ENCODE measurements at places on chromosomes 1 and 21. TPM values are rescaled to one million over a fixed set of nuclear protein-coding genes. Genes with fewer than 3 reads are reported as not detected.

The TCP10L gene
- total RNA-seq, result 0.29 TPM

DNA sequence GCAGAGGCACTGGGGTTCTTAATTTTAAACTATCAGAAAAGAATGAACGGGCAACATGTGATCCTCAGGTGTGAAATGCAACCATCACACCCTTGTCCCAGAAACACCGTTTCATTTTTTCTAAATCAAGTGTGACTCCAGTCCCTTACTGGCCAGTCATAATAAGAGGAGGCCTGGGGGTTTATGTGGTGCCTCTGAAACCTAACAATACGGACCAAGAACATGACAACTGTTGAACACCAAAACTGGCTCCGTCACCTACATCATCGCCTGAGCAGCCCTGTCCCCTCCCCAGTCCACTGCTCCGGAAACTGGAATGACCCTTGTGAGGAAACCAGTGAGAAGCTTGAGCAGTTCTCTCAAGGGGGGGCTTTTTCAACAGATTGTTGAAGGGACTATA lies 55.9 kb upstream of the KIF26B start:
- DNase-seq, result no peak

DNA sequence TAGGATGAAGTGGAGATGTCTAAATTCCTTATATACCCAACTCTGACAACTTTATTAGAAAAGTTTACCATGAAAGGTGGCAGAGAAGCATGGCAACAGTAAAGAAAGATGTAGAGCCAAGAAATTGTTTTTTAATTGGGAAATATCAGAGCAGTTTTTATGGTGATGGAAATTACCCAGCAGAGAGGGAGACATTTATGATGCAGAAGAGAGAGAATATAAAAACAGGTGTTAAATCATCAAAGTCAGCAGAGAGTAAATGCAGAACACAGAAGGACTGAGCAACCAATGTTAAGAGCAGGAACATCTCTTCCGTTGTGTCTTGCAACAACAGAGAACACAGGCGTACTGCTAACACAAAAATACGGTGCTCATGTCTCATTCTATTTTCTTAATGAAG lies 28.2 kb downstream of the WARS2 start:
- DNase-seq, result no peak

DNA sequence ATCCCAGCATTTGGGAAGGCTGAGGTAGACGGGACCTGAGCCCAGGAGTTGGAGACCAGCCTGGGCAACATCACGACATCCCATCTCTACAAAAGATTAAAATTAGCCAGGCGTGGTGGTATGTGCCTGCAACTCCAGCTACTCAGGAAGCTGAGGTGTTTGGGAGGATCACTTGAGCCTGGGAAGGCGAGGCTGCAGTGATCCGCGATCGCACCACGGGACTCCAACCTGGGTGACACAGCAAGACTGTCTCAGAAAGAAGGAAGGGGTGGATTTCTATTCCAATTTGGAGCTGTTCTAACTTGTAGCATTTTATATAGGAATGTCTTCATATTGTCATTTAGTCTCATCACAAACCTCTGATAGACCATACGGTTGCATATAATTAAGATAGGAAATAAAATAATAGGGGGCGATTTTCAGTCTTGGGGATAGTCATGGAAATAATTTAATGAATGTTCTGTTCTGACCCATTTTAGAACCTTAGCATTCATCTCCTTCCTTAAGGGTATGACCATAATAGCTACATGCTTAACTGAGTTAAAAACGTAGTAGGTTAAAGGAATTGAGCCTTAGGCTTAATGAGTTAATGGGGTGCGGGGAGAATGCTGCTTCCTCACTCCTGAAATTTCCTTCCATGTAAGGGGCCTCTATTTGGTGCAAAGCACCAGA lies 93.1 kb downstream of the ADCY10 start:
- no peak for DNase-seq

The PLXNA2 gene
- total RNA-seq, result 2.6 TPM

- no peak for DNase-seq
Measured at GRCh38 chr1:42176902-42177519, 12.5 kb upstream of the GUCA2A start.

GRCh38 chr1:3051270-3052268 lies 17.4 kb upstream of the PRDM16 start:
- no peak for DNase-seq

GRCh38 chr1:151787689-151788088 lies 2.6 kb downstream of the TDRKH start:
- no peak for DNase-seq

GRCh38 chr1:29646161-29646775 lies 409.9 kb downstream of the PTPRU start:
- DNase-seq, result no peak

DNA sequence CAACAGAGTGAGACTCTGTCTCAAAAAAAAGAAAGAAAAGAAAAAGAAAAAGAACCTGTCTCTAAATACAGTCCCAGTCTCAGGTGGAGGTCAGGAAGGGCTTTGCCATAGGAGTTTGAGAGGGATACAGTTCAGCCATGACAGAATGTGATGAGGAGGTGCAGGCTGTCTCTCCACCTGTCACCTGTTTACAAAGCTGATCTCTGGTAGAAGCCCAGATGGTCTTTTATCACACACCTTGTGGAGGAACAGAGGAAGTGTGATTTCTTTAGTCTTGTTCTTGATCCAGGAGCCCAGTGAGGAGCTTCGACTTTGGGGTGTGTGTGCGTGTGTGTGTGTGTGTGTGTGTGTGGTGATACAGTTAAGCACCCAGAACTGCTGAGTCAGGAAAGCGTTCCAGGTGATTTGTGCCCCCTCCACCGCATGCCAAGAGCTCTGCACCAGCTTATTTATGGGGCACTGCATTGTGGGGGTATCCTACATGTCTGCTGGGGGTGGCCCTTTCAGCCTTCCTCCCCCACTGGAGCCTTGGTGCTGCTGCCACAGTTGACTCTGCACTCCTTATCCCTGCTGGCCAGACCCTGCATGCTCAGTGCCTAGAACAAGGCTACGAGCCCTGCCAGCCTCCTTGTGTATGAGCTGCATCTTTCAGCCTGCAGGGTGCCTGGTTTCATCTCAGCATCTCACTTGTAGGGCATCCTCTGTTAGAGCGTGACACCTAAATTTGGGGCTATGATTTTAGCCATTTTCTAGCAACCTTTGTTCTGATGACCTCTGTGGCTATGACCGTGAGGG lies 19.3 kb downstream of the DOP1B start:
- DNase-seq, result no peak

- peak; percentile 88 for DNase-seq
Measured at GRCh38 chr1:205284420-205285144, 37.0 kb downstream of the NUAK2 start.

Data from T-cell (primary cell).